Activated CD8-positive, alpha-beta memory T cell treated with anti-CD3 and anti-CD28 coated beads for 1 hour (primary cell): ENCODE measurements at places on chromosomes 11 and 22.

DNA sequence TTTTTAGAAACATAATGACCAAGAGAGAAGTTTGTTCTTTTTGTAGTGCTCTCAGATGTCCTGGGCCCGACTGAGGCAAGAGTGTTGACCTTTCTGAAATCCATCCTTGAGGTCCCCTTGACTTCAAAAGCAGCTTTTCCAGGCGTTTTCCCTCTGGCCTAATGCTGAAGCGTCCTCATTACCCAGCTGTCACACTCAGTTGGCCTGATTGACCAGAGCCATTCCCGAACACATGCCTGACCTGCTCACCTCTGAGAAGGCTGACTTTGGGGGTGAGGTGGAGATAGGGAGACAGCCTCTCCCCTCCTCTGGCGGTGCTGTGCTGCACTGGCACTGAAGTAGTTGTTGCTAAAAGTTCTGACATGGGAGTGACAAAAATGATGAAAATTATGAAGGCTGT is 66.9 kb downstream of the ALX4 start:
- no peak for DNase-seq

DNA sequence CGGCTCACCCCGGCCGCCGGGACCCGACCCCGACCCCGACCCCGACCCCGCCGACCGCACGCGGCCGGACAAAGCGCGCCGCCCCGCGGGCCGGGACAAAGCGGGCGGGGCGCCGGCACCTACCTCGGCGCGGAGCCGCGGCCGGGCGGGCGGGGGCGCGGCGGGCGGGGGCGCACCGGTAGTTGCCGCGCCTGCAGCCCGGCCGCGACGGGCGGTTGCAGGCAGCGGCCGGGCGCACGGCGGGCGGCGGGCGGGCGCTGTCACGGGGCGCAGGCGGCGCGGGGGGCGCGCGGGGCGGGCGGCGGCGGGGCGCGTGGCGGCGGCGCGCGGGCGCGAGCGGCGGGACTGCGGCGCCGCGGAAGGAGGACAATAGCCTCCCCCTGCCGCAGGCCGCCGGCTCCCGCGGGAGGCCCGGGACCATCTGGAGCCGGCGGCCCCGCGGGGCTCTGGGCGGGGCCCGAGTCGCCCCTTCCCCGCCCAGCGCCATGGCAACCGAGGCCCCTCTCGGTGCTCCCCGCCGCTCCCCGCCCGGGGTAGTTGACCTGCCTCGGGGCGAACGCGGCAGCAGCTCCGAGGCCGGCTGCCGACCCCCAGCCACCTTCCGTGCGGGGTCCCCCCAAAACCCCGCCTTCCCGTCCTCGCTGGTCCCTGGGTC is 851 bp downstream of the SPTBN2 start:
- no peak for DNase-seq

- no peak for DNase-seq
Measured at GRCh38 chr11:34652191-34652973, 31.5 kb downstream of the EHF start.

DNA sequence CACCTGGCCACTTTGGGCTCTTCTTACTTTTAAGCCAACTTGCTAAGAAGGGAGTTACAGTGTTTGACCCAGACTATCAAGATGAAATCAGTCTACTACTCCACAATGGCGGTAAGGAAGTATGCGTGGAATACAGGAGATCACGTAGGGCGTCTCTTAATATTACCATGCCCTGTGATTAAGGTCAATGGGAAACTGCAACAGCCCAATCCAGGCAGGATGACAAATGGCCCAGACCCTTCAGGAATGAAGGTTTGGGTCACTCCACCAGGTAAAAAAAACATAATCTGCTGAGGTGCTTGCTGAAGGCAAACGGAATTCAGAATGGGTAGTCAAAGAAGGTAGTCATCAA is 1.0 kb upstream of the YPEL4 start:
- DNase-seq, result no peak

DNA sequence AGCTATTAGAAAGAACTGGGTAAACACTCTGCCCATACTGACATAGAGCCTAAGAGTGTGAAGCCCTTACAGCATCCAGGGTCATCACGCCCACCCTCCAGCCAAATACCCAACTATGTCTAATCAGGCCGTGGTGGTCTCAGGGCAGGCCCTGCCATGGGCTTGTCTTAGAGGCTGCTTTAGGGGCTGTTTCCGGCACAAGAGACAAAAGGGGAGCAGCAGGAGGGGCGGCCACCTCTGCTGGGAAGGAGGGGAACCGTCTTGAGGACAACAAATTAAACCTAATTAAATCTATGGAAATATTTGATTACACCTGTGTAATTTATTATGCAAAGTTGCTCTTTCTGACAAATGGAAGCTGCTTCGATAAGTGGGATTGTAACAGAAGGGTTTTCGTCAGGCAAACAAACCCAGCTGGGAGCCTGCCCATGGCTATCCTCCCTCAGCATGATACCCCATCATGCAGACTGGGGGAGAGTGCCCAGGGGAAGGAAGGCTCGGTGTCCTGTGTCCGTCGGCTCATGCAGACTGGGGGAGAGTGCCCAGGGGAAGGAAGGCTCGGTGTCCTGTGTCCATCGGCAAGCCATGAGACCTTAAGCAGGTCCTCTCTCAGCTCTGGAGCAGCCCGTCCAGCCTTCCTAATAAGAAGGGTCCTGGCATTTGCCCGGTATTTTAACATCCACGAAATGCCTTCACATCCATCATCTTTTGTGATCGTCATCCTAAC is 163.6 kb upstream of the B3GAT1 start:
- DNase-seq, result no peak

- DNase-seq, result no peak
Measured at GRCh38 chr11:66842501-66842895, 743 bp upstream of the RCE1 start.

GRCh38 chr22:27218012-27218920 is 560.9 kb downstream of the MIAT start:
- no peak for DNase-seq
